ENCODE measurements at places on chromosomes 2 and 18. TPM values are rescaled to one million over a fixed set of nuclear protein-coding genes. Genes with fewer than 3 reads are reported as not detected.
A peak's percentile ranks its signal among the peaks of the same experiment; 100 is the strongest.

DNA sequence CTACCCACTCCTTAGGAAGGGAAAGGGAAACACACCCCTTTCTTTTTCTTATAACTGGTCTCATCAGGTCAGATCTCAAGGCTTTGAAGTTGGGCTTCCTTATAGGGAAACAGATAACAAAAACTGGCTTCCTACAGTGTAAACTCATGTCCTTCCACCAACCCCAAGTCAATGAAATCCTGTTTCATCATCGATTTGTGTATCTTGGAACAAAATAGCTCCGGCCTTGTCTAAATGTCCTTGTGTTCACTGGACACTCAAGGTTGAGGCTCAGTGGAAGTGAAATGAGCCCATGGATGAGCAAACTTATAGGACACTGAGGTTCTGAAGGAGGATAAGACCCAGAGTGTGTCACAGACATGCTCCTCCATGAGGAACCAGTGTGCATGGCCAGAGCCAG lies 156.1 kb upstream of the REV1 start:
- H3K4me3 ChIP-seq = no peak overlapping the region
- no peak for DNase-seq
- no peaks in the 10 kb centered on the region for H3K27me3 ChIP-seq
- no peaks in the 10 kb centered on the region for H3K4me1 ChIP-seq
- no peaks in the 10 kb centered on the region for H3K36me3 ChIP-seq

- H3K27ac ChIP-seq = no peak overlapping the region
- H3K4me3 ChIP-seq = no peak overlapping the region
- DNase-seq = peak; percentile 10
Measured at GRCh38 chr2:233822101-233822771, 32.1 kb downstream of the HJURP start.

The TRIM43 gene
- total RNA-seq = not detected

DNA sequence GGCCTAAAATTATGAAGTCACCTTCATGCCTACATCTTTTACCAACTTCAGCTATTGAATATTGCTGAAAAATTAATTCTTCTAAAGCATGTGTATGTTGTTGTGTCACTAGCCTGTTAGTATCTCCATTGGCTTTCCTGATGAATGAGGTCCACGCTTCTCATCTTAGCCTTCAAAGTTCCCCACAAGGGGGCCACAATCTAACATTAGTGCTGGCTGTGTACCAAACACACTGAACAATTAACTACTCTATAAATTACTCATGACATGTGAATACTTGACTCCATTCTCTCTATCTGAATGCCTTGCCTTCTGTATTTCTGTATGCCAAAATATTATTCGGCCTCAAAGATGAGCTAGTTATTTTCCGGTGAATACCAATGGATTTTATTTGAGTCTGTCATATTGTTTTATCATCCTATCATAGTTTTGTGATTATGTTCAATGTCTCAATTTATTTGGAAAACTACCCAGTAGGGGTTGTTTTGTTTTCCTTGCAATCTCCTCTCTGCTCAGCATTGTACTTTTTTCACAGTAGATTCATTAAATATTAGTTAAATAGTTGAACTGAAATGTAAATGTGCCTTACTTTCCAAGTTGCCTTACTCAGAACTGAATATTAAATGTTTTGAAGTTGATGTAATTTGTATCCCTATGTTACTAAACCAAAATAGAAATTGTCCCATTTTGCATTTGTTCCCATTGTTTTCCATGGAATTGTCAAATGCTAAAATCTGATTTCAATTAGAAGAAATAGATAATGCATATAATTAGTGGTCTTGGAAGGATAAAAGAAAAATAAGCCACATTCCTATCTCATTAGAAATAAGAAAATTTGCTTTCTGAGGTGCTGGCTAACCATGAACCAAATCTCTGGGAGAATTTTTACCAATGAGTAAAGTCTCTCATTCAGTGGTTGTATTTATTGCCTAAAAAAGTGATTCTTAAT lies 208.4 kb upstream of the COL3A1 start:
- H3K27ac ChIP-seq = no peak overlapping the region
- no peak for DNase-seq
- no peak overlapping the region for H3K4me3 ChIP-seq
- H3K4me1 ChIP-seq = no peaks in the 10 kb centered on the region

The BCL2 gene
- total RNA-seq = 64.2 TPM

DNA sequence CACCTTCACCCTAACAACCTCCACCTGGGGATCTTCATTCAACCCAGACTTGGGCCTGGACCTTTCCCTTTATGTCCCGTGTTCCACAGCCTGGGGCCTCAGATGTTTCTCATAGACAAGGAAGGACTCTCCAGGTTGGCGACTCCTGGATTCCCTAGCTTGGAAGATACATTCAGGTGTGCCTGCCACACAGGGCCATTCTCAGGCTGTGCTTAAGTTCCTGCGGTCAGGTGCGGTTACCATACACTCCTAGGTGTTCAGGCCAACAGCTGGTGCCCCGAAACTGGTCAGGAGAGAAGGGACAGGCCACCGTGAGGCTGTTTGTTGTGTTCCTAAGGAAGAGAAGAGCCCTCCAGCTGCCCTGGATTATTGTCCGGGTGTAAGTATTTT lies 15.6 kb downstream of the SLC4A3 start:
- H3K27ac ChIP-seq = no peak overlapping the region
- H3K4me1 ChIP-seq = peaks cover 26% of the 10 kb centered on the region
- no peak for DNase-seq
- H3K36me3 ChIP-seq = no peaks in the 10 kb centered on the region
- no peak overlapping the region for H3K4me3 ChIP-seq

DNA sequence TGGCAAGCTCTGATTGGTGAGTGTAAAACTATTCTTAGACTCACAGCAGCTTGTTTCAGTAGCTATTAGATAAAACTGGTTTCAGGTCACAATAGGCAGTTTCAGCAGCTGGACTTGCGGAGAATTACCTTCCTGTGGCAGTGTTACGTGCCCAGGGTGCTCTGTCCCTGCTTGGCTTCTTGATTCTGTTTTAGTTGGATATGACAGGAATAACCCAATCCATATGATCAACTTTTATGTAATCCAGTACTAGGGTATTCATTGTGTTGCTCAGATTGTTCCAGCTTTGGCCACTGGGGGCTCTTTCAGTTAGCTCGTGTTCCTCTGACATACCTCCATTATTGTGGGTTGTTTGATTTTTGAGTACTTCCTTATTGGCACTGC lies 43.1 kb downstream of the INPP4A start:
- H3K27me3 ChIP-seq = no peaks in the 10 kb centered on the region
- DNase-seq = no peak
- H3K27ac ChIP-seq = no peak overlapping the region
- H3K4me3 ChIP-seq = no peak overlapping the region

The RPIA gene
- total RNA-seq = 22.4 TPM

DNA sequence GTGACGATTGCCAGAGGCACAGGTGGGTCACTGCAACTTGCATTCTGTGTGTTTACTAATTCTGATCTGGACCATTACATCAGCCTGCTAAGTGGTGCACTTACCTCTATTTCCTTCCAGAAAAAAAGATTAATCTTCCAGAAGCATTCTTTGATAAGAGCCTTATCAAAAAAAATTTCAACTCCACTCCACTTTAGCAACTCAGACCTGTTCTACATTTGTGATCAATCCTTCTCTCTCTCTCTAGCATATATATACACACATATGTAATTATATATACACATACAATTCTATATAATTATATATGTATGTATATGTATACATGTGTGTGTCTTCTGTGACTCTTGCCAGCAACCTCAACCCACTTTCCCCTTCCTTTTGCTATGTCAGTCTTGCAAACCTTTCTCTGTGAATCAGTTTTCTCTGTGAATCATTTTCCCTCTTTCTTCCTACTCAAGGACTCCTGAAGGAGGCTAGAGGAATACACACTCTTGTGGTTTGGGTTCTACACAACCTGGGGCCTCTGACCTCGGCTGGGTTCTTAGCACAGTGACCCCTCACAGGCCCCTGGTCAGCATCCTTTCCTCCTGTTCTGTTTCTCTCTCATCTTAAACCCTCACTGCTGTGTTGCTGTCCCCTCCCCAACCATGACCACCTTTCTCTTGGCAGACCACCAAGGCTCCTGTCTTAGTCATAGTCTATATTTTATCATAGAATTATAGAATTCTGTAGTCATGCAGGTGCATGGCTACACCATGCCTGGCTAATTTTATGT lies 130.4 kb upstream of the PELI1 start:
- H3K36me3 ChIP-seq = no peaks in the 10 kb centered on the region
- H3K4me3 ChIP-seq = no peak overlapping the region
- H3K27me3 ChIP-seq = no peaks in the 10 kb centered on the region
- H3K27ac ChIP-seq = no peak overlapping the region
- no peak for DNase-seq

The CYTIP gene
- 357 TPM for total RNA-seq

Data from natural killer cell (primary cell).